Occipital lobe (tissue), 3 donors: ENCODE measurements at places on chromosomes 3 and 15. TPM values are rescaled to one million over a fixed set of nuclear protein-coding genes. Genes with fewer than 3 reads are reported as not detected.

SLC9A9 gene
- total RNA-seq: 7.3 TPM

CDCP1 gene
- 0.62 TPM for total RNA-seq

LRTM1 gene
- not detected for total RNA-seq

GNAT1 gene
- not detected for total RNA-seq

CX3CR1 gene
- total RNA-seq: 11.4 TPM

ATP6V1A gene
- 218 TPM for total RNA-seq

KLHL40 gene
- total RNA-seq: not detected

P2RY14 gene
- 0.78 TPM for total RNA-seq
